ENCODE measurements at places on chromosomes 4 and X.

GRCh38 chr4:41361794-41362526, 105.2 kb downstream of the UCHL1 start:
- DNase-seq = peak; percentile 11

GRCh38 chrX:97938706-97939105, 1055.0 kb downstream of the RPA4 start:
- DNase-seq = no peak

GRCh38 chrX:103774070-103774642, 2.5 kb upstream of the PLP1 start:
- peak; percentile 69 for DNase-seq

DNA sequence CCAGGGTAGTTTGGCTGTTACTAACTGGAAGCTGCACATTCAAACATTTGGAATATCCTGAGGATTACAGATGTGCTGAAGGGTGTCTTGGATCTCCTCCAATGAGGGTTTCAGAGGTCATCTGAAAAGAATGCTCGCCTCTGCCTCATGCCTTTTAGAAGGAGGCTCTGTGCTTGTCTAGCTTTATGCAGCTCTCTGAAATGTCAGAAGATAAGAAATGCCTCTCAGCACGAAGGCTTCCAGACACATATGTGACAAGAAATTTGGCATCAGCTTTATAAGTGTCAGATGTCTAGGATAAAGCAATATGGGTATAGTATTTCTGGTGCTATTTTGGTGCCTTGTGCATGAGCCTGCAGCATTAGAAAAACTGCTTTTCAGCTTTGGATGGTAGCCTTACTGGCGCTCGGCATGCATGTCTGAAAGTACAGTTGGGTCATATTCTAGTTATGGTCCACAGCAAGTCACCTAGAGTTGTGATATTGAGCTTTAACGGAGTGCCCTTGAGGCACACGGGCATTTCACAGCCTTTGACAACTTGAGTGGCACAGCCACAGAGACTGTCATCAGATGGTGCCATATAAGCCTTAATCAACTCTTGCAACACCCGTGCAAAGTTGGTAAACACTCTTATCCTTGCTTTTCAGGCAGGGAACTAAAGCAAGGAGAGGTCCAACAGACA, 70.8 kb upstream of the PGRMC2 start:
- no peak for DNase-seq

DNA sequence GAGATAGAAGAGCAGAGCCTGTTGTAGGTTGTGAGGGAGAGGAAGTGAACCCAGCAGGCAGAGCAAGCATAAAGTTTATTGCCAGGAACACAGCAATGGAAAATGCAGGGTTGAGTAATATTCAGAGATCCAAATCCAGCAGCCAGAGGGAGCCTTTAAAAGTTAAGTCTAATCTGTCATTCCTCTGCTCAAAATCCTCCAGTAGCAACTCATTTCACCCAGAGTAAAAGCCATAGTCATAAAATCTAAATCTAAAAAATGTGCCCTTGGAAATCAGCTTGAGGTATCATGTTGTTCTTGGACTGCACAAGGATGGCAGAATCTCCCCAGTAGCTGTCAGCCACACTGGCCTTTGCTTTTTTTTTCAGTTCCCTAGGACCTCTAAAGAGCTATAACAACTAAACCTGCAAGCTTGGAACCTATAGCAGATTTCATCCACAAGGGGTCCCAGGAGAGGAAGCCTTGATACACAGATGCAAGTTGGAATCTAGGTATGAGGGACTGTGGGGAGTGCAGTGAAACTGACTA, 62.9 kb upstream of the FRAS1 start:
- DNase-seq = no peak

- no peak for DNase-seq
Measured at GRCh38 chr4:109875106-109875505, 27.2 kb downstream of the LRIT3 start.

- no peak for DNase-seq
Measured at GRCh38 chrX:9635368-9635767, 130.3 kb downstream of the GPR143 start.

DNA sequence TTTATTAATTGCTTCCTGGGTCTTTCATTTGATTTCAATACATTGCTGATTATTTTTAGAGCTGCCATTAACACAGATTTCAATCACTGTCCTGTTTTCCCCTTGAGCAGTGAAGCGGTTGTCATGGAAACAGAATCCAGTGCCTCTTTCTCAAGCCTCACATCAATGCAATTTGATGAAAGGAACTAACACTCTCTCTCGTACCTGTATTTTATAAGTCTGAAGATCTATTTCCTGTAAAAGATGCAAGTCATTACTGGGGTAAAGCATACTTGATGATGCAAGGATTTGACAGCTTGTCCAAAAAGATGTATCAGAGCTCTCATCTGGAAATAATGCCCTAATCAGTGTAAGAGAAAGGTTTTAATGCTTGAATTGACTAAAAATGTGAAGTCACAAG, 17.9 kb upstream of the GASK1B start:
- DNase-seq = no peak

DNA sequence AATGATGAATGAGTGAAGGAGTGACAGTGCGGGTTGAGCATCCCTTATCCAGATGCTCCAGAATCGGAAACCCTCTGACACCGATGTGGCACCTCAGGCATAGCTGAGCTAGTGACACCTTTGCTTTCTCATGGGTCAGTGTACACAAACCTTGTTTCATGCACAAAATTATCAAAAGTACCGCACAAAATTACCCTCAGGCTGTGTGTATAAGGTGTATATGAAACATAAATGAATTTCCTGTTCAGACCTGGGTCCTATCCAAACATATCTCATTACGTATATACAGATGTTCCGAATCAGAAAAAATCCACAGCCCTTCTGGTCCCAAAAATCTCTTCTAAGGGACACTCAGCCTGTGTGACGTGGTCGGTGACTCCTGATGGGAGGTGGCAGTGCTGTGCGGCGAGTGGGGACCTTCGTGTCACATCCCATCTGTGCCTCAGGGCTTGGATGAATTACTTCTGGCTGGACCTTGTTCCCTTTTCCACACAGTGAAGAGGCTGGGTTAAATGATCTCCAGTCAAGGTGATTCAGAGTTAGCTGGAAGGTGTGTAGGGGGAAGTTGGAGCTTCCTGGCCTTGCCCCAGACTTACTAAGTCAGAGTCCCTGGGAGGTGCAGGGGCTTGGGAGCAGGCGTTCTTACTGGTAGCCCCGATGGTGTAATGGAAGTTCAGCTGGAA, 18.8 kb downstream of the RGS12 start:
- DNase-seq = peak; percentile 49

DNA sequence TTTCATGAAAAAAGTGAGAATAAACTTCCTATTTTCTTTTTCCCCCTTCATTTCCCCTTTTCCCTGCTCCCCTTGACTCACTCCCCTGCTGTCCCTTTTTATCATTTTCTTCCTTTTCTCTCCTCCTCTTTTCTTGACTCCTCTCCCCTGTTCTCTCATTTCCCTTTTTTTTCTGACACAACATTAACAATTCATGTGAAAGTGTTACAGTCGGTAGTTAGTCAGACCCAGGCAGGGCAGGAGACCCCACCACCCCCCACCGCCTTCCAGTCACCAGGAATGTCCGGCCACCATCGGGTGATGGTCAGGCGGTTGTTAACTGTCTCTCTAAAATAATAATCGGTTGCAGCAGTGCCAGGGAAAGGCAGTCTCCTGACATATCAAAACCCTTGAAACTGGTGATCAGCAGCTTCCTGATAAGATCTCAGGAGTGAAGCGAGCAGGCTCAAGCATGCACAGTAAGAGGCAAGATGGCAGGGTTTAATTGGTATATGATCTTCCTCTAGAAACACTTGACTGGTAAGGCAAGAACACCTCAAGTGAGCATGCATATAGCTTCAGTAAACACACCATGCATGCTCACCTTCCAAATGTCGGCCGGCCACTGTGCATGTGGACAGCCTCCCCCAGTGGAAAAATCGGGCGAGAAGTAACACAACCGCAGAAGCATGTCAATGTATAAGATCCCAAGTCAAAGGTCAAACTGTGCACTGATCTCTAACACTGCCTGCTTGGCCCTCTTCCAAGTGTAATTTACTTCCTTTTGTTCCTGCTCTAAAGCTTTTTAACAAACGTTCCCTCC, 191.4 kb downstream of the NDST4 start:
- DNase-seq = no peak

DNA sequence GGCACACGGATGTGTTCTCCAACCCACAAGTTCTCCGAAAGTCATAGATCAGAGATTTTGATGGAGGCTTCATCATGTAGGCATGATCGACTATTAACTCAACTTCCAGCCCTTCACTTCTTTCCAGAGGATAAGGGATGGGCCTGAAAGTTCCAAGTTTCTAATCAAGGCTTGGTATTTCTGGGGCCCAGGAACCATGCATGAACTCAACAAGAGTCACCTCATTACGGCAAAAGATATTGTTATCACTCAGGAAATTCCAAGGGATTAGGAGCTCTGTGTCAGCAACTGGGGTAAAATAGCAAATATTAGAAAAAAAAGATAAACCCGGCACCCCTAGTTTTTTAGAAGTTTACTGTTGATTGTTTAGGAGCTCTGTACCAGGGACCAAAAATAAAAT, 240.1 kb upstream of the PPP1R2C start:
- no peak for DNase-seq

GRCh38 chr4:54318904-54319303, 89.8 kb downstream of the PDGFRA start:
- DNase-seq = no peak

GRCh38 chr4:2274320-2275043, 12.6 kb upstream of the MXD4 start:
- DNase-seq = no peak

DNA sequence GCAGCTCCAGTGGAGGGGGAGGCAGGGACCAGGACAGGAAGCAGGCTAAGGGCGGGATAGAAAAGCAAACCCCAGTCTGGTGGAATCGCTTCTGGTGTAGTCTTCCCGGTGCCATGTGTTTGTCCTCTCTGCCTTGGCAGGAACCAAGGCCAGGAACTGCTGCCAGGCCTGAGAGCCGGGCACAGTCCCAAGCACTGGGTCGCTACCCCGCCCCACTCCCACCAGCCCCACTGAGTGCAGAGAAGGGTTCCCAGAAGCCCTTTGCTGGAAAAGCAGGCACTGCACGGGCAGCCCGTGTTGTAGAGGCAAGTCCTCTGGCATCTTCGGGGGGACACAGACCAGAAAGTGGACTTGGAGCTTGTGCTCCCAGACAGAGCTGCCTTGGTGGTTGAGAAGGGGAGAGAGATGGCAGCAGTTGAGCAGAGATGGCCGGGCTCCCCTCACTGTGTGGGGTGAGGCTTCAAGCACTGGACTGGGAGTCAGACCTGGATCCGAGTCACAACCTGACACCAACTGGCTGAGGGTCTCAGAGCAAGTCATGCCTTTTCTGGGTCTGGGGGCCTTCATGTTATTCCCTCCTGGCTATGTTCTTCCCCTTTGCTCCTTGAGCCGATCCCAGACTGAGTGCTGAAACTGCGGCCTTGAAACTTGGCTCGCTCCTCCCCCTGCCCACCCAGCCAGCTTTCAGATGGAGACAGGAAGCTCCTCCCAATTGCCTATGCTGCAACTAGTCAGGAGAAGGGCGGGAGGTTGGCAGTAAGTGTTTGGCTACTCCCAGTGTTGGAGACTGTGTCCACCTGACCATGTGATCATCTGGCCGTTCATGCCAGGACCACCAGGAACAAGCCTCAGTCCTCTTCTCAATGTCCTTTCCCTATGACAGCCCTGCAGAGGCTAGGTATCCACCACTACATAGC, 59.7 kb upstream of the MTM1 start:
- DNase-seq = no peak

DNA sequence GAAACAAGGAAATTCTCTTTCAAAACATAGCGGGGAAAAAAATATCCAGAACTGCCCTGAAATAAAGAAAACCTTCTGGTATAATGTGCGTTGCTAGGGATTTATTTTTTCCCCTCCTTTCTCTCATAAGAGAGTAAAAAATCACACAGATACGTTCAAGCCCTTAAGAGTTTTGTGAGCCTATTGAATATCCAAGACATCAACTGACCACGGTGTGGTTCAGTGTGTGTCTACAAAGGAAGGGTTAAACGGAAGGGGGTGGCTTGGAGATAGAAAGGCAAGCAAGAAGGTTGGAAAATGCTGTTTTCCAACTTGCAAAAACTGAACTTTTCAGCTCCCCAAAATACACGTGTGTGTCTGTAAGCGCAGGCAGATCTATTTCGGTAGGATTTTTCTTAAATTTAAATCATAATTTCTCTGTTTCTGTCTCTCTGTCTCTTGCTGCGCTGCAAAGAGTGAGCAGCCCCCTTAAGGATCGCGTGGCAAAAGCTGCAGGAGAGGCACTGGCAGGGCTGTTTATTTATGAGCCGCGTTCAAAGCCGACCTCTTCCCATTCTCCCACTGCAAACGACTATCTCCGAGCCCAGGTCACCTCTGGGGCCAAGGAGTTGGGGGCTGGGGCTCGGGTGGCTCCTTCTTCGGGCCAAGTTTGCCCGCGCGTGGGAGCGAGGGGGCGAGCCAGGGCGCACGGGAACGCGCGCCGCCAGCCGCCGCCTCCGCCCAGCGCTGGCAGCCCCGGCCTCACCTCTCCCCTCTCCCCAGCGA, 492 bp upstream of the SLIT2 start:
- DNase-seq = no peak

DNA sequence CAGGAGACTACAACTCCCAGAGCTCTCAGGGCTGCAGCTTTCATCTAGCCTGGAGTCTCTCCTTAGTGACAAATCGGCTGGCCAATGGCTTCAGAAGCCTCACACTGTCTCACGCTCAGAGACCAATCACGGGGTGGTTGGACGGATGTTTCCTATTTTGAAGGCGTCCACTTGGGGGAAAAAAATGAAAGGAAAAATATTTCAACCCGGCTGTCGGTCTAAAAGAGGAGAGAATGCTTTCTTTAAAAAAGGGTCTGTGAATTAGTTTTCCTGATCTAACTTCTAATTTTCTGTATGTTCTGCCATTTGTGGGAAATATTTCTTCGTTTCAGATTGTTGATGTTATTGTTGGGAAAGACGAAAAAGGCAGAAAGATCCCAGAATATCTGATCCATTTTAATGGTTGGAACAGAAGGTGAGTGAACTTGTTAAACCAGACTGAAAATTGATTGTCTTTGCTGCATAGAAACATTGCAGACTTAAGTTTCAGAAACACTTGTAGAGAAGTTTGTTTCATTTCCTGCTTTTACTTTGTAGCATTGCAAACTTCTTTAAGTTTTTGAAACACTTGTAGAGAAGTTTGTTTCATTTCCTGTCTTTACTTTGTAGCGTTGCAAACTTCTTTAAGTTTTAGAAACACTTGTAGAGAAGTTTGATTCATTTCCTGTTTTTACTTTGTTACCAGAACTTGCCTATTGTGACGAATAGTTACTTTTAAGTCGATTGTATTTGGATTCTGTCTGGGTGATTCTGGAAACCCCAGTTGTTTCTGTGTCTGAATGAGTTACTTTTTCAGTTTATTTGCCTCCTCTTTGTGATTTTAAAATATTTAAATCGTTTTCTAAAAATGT, 1.6 kb downstream of the MSL3 start:
- DNase-seq = peak; percentile 84

GRCh38 chrX:51802917-51803688, 59.9 kb downstream of the GSPT2 start:
- peak; percentile 82 for DNase-seq

- peak; percentile 91 for DNase-seq
Measured at GRCh38 chr4:123976285-123976684, 579.7 kb downstream of the SPRY1 start.
